ENCODE measurements at places on chromosomes 13 and 19. TPM values are rescaled to one million over a fixed set of nuclear protein-coding genes. Genes with fewer than 3 reads are reported as not detected.

The TEAD2 gene
- 18.0 TPM for total RNA-seq

The FBXO17 gene
- 19.1 TPM for total RNA-seq

The PALM gene
- 26.1 TPM for total RNA-seq

The UNC13A gene
- 0.78 TPM for total RNA-seq

The CFAP97D2 gene
- not detected for total RNA-seq

The NOSIP gene
- total RNA-seq = 56.3 TPM

The ERCC1 gene
- total RNA-seq = 57.0 TPM

The SHISA2 gene
- 0.32 TPM for total RNA-seq

The PEAK3 gene
- 1.0 TPM for total RNA-seq

The TMEM143 gene
- 18.0 TPM for total RNA-seq

The CGB5 gene
- total RNA-seq = not detected

The CPB2 gene
- total RNA-seq = 13.3 TPM

The SLITRK6 gene
- 3.8 TPM for total RNA-seq

The STAP2 gene
- 37.8 TPM for total RNA-seq

The ISOC2 gene
- 53.5 TPM for total RNA-seq

The SHISA7 gene
- not detected for total RNA-seq

The CEACAM1 gene
- 19.5 TPM for total RNA-seq

The TECR gene
- total RNA-seq = 149 TPM

The ZFP36 gene
- 180 TPM for total RNA-seq

The SLC6A16 gene
- 0.86 TPM for total RNA-seq

The CD209 gene
- total RNA-seq = 7.5 TPM

The ANKLE1 gene
- total RNA-seq = 0.83 TPM

The ZNF285 gene
- 5.5 TPM for total RNA-seq

The ZSCAN4 gene
- total RNA-seq = not detected

The CRLF1 gene
- 5.8 TPM for total RNA-seq

The ZNF431 gene
- total RNA-seq = 10.9 TPM

The MIER2 gene
- total RNA-seq = 27.9 TPM

The TNNT1 gene
- 0.72 TPM for total RNA-seq

The CGB1 gene
- total RNA-seq = not detected

The NXNL1 gene
- not detected for total RNA-seq

The TNFRSF19 gene
- total RNA-seq = 6.4 TPM

The MLLT1 gene
- 67.5 TPM for total RNA-seq

The SAFB2 gene
- total RNA-seq = 127 TPM

The PNPLA6 gene
- total RNA-seq = 157 TPM

The TLE6 gene
- total RNA-seq = 0.63 TPM

The LHB gene
- total RNA-seq = not detected

The SULT2A1 gene
- 0.46 TPM for total RNA-seq

The RASAL3 gene
- 9.7 TPM for total RNA-seq

The ZNF442 gene
- total RNA-seq = 3.4 TPM

The ZNF497 gene
- total RNA-seq = 3.5 TPM

The CCDC70 gene
- not detected for total RNA-seq

The INSL3 gene
- not detected for total RNA-seq
